Iris pigment epithelial cell (primary cell): ENCODE measurements at places on chromosomes 12 and 14.

- DNase-seq: peak; percentile 22
These were observed 34.1 kb downstream of the AP5M1 start for GRCh38 chr14:57302883-57303282.

DNA sequence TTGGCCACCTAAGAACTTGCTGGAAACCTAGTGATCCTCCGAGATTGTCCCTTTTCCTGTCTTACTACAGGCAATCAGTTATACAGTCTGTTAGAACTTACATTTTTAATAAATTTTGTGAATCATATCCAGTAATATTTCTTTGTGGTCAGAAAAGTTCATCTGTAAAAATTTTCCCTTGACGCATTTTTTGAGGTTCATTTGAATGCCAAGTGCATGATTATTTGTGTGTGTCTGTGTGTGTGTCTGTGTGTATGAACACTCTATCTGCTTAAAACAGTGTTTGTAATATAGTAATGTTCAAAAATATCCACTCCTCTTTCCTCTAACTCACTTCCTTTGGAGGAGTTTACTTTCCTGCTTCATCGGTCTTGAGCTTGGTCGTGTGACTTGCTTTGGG, 468.7 kb upstream of the FLRT2 start:
- peak; percentile 27 for DNase-seq

DNA sequence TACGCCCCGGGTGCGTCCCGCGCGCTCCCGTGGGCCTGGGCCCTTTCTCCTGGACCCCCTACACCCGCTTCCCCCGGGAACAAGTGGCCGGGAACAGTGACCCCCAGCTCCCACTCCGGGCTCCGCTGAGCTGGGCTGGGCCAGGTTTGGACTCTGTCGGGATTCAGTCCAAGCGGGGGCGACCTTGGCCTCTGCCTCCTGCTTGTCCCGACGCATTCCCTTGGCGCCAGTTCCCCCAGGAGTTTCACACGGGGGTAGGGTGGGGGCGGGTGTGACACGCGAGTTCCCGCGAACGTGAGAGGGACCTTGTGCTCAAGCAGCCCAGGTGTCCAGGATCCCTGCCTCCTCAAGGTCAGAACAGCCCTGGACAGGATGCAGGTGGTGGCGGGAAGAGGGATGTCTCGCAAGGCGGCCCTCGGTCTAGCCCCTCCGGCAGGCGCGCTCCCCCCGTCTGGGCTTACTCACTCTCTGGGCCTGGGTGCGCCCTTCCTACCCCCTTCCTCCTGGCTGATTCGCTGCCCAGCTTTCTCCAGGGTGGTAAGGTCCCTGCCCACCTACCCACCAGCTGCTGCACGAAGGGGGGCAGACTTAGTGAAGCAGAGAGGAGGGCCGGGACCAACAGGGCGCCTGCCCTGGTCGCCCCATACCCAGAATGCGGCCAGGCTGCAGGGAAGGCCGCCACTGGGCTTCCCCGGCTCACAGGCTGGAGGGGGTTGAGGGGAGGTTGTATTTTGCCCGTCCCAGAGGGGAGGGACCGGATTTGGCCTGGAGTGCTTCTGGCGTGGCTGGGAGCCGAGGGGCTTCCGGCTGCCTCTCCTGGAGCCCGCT, 862 bp downstream of the CRIP2 start:
- DNase-seq: peak; percentile 30

GRCh38 chr12:95615749-95616148, 64.5 kb upstream of the USP44 start:
- DNase-seq: no peak
